KBM-7 (cell line): ENCODE measurements at places on chromosomes 11 and 22.

GRCh38 chr11:133753150-133753549, 92.2 kb downstream of the SPATA19 start:
- DNase-seq: no peak

DNA sequence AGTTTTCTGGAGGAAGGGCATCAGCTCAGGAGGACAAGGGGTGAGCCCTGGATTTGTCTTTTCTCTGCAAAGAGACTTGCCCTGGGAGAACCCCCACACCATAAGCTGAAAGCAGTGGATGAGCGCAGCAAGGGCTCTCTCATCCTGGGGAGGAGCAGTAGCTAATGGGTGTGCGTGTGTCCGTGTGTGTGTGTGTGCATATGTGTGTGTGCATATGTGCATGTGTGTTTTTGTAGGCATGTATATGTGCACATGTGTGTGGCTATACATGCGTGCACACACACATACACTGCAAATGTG, 45.3 kb downstream of the SMIM38 start:
- DNase-seq: no peak

DNA sequence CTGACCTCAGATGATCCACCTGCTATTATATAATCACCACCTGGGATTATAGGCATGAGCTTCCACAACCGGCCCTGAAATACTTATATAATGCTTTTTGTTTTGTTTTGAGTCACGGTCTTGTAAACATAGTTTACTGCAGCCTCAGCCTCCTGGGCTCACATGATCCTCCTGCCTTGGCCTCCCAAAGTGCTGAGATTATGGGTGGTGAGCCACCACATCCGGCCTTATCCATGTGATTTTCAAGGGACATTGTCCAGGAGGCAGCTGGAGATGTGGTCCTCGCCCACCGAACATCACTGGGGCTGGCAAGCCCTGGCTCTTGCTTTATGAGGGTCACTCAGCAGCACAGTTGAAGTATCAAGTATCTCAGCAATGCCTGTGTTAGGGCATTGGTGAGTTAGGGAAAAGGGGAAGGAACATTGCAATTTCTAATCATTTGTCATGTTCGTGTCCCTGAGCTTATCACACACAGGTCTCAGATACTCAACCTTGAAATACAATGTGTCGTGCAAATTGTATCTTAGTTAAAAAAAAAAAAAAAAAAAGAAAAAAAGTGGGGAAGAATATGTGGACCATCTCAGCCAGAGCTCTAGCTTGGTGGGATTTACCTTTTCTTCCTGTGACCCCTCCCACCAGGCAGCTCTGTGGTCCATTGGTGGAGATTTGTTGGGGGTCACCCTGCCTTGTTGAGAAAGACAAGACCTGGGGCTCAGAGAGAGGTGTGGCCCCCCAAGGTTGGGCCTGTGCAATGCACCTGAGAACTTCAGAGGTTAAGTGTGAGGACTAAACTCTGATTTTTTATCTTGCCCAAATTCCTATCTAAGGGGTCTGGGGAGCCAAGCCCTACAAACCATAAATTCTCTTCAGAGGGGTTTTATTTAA, 40.4 kb upstream of the MAPK1 start:
- no peak for DNase-seq

DNA sequence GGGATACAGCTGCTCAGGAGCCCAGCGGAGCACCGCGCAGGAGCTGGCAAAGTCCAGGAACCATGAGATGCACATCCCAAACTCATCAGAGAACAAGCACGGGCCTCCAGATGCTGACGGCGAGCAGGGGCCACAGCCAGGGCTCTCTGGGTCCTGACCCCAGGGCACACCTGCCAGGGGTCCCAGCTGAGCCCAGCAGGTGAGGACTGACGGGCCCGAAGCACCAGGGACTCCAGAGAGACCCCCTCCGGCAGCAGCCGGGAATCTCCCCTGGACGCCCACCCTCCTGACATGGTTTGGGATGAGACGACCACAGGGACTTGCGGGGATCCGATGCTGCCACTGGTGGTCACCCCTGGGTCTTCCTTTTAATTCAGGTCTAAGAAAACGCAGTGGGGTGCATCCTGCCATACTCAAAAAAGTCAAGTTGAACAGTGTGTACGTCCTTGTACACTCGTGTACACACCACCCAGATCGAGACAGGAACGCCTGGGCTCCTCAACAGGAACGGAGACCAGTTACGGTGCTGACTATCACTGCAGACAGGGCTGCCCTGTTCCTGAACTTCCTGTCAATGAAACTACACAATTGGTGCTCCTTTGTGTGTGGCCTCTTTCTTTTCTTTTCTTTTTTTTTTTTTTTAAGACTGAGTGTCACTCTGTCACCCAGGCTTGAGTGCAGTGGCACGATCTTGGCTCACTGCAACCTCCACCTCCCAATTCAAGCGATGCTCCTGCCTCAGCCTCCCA, 21.9 kb downstream of the TTLL8 start:
- no peak for DNase-seq

DNA sequence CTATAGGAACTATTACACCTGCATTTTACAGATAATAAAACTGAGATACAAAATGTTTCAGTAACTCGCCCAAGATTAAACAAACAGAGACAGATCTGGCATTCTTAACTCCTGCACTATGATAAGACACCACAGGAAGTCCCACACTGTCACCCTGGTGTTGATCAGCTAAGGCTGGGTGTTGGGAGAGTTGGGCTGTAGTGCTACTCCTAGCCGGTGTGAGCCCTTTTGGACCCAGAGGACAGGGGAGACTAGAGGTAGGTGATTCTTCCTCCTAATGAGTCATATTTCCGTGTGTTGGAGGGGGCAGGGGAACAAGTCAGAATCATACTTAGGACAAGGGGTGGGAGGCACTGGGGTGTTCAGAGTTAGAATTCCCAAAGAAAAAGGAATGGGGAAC, 353.2 kb upstream of the TENM4 start:
- no peak for DNase-seq

DNA sequence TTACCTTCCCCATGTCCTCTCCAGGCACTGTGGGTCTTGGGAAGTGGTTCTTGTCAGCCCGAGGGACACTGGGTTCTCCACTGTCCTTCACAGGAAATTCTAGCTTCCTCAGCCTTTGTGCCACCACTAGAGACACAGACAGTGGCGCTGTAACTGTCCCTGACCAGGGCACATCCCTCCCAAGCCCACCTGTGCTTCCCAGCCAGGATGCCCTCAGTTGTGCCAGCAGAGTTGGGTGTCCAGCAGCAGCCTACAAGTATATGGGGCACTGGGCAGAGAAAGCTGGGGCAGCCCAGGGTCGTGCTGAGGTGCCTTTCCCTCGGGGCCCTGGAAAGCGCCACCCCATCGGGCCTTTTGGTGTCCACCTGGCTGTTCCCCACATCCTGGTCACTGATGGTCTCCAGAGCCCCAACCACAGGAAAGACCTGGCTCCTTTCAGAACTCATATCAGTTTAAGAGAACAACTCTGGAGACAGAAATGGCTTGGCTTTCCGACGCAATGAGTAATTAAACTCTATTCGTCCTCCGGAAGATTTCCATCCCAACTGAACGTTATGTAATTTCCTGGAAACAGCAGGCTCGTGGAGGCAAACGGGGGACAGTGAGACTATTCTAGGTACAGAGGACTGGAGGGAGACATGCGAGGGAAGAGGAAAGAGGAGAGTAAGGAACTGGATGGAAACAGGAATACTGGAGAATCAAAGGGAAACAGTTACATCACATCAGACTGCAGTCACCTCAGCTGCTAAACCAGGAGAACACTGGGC, 28.6 kb downstream of the PPP2R1B start:
- no peak for DNase-seq

- no peak for DNase-seq
Observed at GRCh38 chr22:39024519-39025308, 3.8 kb downstream of the APOBEC3D start.

DNA sequence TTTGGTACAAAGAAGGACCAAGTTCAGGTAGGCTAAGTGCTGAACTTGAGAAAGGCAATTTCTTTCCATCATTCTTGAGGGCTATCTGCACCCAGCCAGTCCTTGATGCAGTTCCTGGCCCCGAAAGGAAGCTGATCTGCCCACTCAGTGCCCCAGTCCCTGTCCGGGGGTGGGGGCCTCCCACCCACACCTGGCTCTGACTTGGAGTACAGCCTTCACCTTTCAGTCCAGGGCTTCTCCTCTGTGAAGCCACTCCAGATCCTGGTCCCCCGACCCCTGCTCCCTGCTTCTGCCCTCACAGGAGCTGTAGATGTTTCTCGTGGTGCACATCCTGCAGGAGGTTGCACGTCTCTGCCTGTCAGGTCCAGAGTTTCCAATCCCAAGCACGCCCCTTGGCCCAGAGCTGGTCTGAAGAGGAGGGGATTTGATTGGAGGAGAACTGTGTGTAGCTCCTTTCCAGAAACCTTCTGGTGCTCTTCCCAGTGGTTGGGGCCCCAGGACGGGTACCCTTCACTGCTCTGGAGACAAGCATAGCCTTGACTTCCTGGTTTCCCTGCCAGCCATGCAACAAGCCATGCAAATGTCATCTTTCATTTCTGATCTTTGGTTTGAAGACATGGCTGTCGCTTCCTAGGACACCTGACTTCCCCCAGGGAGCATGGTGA, 75.3 kb downstream of the BCR start:
- DNase-seq: no peak

DNA sequence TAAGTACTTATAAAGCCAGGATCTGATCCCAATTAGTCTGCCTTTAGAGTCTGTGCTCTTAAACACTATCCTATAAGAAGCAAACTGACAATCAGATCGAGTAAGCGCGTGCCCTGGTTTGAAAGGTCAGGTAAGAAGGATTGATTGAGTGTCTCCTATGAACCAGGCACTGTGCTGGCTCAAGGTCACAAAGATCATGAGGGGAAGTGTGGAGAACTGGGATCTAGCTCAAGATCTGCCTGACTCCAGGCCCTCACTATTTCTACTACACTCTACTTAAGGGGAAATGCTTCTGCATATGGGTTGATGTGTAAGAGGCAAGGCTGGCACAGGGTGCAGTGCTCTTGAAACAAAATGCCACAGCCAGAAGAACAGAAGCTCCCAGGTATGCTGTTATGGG, 77.0 kb downstream of the ME3 start:
- DNase-seq: no peak

GRCh38 chr22:49628391-49629260, 199.0 kb downstream of the BRD1 start:
- no peak for DNase-seq

GRCh38 chr11:101104716-101105115, 24.9 kb downstream of the PGR start:
- no peak for DNase-seq

DNA sequence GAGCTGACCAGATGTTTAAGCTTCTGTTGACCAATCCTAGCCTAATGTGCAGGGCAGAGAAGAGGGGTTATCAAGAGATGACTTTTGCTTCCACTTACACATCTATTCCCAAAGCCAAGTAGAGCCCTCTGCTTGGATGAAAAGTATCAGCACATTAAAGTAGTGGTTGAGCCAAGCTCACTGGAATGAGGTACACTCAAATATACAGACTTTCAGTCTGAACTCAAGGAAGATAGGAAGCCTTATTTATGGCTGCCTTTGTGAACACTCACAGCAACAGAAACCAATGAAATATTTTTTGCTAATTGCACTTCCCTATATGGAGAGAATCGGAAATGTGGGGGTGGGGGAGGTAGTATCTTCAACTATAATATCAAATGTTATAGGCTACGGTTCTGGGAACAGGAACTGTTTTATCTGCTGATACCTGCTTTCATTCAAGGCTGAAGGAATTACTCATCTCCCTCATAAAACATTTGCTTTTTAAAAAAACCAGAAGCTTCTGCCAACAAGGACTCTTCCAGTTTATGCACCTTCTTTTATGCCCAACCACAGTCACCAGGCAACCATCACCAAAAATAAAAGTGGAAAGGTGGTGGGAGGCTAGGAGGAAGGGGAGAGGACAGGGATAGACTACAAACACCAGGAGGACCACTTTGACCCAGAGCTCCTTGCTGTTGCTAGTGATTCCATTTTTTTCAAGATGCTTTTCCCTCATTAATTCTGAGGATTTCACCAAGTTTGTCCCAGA, 91.2 kb downstream of the CLPB start:
- peak; percentile 85 for DNase-seq

DNA sequence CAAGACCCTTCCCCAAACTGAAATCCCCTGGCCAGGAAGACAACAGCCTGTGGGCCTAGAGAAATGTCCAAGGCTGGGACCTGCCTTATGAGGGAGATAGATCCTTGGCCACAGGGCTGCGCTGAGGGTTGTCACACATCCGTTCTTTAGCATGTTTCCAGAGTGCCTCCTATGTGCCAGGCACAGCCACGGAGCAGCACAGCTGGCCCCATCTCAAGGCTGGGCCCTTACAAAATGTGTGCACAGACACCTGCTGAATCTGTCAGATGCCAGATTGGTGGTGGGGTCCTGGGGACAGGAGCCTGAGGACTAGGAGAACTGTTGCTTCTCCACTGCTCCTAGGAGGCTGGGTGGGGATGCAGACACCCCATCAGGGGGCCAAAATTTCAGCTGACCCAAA, 11.2 kb downstream of the GRIK4 start:
- no peak for DNase-seq

DNA sequence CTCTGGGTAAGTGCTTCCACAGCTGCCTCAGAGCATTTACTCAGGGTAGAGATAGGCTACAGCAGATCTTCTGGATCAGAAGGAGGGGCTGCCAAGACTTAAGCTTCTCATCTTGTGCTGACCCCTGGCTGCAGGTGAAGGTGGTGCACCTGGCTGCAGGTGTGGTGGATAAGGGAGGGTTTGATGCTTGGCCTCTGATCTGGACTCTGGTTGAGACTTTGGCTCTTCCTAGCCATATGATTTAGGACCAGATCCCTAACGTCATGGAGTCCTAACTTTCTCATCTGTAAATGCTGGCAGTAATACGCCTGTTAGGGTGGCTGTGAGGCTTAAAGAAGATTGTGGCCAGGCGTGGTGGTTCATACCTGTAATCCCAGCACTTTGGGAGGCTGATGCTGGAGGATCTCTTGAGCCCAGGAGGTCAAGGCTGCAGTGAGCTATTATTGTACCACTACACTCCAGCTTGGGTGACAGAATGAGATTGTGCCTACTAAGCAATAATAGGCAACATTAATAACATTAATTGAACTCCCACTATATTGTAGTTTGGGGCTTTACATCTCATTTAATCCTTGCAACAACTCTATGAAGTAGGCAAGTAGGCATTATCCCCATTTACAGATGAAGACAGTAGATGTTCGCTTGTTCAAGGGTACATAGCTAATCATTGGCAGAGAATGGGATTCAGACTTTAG, 10.7 kb downstream of the DTX4 start:
- DNase-seq: no peak

DNA sequence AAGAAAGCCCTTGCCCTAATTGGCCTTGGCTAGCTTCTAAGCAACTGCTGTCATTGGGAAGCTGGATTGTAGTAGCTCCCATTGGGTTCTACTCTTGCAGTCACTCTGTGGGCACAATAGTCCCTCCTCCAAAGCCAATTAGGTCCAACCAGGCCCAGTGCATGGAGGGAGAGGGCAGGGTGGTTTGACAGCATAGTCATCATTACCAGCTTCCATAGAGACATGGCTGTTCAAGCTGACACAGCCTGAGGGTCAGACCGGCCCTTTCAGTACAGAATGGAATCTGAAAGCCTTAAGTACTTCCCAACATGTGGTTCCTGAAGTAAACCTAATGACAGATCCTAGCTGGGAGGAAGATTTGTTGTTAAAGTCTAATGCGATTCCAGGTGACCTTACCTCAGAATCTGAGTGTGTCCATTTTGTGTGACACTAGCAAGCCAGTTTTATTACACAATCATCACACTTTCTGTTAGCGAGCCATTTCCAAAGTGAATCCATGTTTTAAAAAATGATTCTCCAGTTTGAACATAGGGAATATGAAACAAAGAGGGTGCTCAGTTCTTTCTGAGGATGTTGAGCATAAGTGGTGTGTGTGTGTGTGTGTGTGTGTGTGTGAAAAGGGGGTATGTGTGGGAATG, 6.9 kb downstream of the PLET1 start:
- DNase-seq: no peak

GRCh38 chr11:12809864-12810567, 135.8 kb downstream of the TEAD1 start:
- no peak for DNase-seq

- no peak for DNase-seq
Observed at GRCh38 chr11:126720539-126721235, 279.9 kb downstream of the KIRREL3 start.
